Cardiac muscle cell (in vitro differentiated cells and primary cell): ENCODE measurements at places on chromosomes 2 and 18. TPM values are rescaled to one million over a fixed set of nuclear protein-coding genes. Genes with fewer than 3 reads are reported as not detected.

DNA sequence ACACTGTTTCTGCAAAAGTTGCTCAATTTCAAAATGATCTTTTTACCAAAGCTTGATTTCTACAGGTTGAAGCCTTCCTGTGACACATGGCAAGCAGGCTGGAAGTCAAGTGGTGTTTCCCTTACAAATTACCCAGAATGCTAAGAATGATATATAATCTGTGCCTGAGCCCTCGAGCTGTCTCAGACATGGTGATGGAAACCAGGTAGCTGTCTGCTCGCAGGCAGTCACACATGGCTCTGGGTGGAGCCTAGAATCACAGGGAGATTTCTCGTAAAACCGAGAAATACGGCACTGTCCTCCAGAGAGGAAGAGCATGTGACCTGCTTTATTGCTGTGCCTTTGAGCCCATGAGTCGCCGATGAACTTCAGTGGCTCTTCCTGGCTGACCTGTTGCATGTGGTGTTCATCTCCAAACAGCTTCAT, 392.9 kb downstream of the ZNF521 start:
- no peak overlapping the region for H3K4me3 ChIP-seq
- H3K4me1 ChIP-seq = peaks cover 19% of the 10 kb centered on the region
- H3K27ac ChIP-seq = no peak overlapping the region
- no peaks in the 10 kb centered on the region for H3K36me3 ChIP-seq
- no peaks in the 10 kb centered on the region for H3K27me3 ChIP-seq

DNA sequence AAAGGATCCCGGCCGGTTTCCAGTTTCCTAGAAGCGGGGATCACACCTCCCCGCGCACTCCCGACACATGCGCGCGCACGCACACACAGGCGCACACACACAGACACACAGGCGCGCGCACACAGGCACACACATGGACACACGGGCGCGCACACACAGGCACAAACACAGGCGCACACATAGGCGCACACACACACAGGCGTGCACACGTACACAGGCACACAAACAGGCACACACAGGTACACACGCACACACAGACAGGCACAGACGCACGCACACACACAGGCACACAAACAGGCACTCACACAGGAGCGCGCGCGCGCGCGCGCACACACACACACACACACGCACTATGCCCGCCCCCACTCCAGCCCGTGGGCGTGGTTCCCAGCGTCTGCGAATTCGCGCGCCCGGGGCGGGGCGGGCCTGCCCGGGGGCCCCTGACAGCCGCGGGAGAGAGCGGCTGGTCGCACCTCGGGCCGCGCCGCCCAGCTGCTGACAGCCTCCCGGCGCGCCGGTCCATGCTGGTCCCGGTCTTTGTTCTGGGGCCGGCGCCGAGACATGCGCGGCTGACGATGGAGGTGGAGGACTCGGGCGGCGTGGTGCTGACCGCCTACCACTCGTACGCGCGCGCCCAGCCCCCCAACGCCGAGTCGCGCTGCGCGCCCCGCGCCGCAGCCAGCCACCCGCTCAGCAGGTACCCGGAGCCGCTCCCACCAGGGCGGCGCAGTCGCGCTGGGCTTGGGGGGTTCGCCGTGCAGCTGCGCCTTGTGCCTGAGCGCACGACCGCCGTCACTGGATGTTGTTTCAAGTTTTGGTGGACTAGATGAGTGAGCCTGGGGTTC, at the start of gene ARHGAP28:
TSS of gene ARHGAP28 (plus strand) at position 470 of the 845 bp plus-strand sequence. CDS start at position 576, 106 bp downstream.
- H3K4me3 ChIP-seq = peak within 1 kb of the TSS; percentile 34
- H3K27me3 ChIP-seq = no peaks in the 10 kb centered on the region
- peak; percentile 96 for DNase-seq
- peak within 1 kb of the TSS; percentile 86 for H3K27ac ChIP-seq

GRCh38 chr18:79501006-79501405, 105.3 kb downstream of the NFATC1 start:
- no peaks in the 10 kb centered on the region for H3K36me3 ChIP-seq
- H3K4me1 ChIP-seq = peaks cover 6% of the 10 kb centered on the region
- H3K27ac ChIP-seq = no peak overlapping the region
- H3K27me3 ChIP-seq = no peaks in the 10 kb centered on the region

CKAP2L gene
- total RNA-seq = 1.7 and 13.7 TPM in 2 replicates
